Activated T-cell treated with anti-CD3 and anti-CD28 coated beads, Interleukin-2, amount 50 U/mL, for 48 hours (primary cell): ENCODE measurements at places on chromosomes 7 and 10.

GRCh38 chr10:71645185-71645584 lies 74.4 kb downstream of the C10orf105 start:
- DNase-seq = no peak

- no peak for DNase-seq
These were observed 206.7 kb downstream of the POU6F2 start for GRCh38 chr7:39184391-39184790.

- DNase-seq = peak; percentile 50
These were observed 449.7 kb upstream of the KLF6 start for GRCh38 chr10:4234661-4235060.

DNA sequence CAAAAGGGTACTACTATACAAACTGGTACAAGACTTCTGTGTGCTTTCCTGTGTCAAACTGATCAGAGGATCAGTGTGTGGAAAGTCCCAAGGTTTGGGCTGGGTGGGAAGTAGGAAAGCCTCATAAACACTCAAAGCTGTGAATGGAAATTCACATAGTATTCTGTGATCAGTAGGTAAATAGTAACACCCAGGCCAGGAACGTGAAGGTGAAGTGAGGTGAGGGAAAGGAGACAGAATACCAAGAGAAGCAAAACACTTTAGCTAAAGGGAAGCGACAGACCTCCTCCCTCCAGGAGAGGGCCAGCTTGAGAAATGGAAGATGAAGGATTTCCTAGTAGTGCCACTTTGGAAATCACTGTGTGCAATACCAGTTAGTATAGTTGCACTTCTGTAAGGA lies 451.9 kb downstream of the KCNMA1 start:
- no peak for DNase-seq

- DNase-seq = peak; percentile 27
These were observed 165.8 kb upstream of the PRSS1 start for GRCh38 chr7:142583446-142583845.

DNA sequence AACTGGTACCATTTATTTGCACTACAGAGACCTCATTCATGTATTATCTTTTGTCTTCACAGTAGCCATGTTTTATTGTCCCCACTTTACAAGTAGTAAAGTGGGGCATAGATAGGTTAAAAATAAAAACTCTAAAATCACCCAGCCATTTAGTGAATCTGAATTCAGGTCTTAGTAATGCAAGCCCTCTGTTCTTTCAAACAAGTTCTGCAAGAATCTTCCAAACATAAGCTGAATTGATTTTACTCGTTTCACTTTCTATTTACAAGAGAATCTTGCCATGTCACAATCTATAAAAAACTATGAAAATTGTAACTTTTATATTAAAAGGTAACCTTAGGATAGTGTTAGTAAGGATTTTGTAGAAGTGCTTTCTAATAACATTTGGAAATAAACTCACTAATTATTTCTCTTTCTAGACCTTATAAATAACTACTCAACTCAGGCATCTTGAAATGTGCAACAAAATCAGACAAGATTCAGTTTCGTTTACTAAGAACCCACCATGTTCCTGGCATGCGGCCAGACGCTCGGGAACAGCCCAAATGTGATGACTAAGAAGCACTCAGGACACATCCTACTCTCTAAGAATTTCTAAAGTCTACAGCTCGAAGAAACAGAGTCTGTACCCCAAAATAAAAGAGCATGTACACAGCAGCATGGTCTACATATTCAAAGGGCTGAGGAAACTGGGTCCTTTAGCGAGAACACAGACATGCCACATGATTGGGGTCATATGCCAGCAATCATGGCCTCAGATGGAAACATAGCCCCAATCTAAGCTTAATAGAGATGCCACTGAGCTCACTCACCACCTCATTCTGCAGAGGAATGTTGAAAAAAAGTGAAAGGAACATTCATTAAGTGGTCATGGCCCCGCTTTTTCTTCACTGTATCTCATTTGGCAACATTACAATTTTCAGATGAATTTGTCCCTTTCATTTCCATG lies 167.6 kb downstream of the AMPH start:
- peak; percentile 89 for DNase-seq

DNA sequence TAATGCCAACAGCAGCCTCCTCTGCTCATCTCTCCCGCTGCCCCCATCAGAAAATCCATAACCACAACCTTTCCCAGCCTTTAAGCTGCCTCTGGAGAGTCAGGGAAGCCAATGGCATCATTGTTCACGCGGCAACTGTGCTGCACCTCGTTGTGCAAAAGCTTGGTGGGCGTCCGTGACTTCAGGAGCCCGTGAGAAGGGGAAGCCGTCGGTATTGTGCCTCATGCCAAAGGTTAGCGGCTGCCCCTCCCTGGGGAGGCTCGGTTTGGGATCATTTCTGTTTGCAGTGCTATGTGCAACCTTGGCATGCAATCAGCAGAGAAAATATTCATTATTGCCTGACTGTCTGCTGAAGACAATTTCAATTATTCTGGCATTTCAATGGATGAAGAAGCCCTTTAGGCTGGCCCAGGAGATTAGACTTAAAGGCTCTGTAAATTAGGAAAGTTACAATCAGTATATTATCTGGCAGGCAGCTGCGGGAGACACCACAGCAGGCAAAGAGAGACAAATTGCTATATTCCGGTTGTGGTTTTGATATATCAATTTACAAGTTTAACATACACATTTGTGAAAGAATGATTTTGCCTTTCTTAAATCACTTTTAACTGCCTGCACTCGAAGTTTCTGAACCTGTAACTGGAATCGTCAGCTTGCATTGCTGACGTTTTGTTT lies 244.5 kb downstream of the GATA3 start:
- no peak for DNase-seq
